Urinary bladder (tissue), 4 donors: ENCODE measurements at places on chromosomes 1 and 21. TPM values are rescaled to one million over a fixed set of nuclear protein-coding genes. Genes with fewer than 3 reads are reported as not detected.

The TRIM46 gene
- total RNA-seq, result 0.85 TPM

The CYP2J2 gene
- total RNA-seq, result 14.2 TPM

The SPATA21 gene
- total RNA-seq, result not detected

- no peak for DNase-seq
Observed at GRCh38 chr1:93874025-93874651, 4.9 kb downstream of the DNTTIP2 start.

GRCh38 chr1:157139052-157139715 is 989 bp upstream of the ETV3 start:
- DNase-seq, result no peak

- DNase-seq, result no peak
Observed at GRCh38 chr1:60867782-60868181, 214.6 kb upstream of the NFIA start.

DNA sequence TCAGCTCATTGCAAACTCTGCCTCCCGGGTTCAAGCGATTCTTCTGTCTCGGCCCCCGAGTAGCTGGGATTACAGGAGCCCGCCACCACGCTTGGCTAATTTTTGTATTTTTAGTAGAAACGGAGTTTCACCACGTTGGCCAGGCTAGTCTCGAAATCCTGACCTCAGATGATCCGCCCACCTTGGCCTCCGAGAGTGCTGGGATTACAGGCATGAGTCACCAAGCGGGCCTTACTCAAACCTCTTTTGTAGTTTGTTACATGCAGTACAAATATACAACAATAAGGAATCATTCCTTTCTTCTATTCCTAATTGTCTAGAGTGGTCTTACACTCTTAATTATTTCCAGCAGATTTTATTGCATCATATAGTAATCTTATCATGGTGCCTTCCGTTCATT is 16.6 kb downstream of the SPATA17 start:
- no peak for DNase-seq

DNA sequence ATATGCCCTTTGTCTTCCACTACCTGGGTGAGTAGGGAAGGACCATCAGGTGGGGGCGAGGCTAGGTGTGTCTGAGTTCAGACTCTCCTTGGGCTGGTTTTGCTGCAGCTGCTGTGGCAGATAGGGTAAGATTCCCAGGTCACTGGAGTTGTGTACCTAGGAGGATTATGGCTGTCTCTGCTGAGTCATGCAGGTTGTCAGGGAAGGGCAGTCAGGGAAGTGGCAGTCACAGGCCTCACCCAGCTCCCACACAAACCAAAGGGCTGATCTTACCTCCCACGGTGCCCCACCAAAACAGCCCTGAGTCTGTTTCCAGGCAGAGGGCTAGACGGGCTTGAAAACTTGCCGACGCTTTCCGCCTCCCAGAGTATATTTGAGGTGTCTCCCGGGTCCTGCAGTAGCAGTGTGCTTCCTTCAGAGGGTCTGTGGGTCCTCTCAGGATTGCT is 201.6 kb upstream of the PLXNA2 start:
- DNase-seq, result no peak

DNA sequence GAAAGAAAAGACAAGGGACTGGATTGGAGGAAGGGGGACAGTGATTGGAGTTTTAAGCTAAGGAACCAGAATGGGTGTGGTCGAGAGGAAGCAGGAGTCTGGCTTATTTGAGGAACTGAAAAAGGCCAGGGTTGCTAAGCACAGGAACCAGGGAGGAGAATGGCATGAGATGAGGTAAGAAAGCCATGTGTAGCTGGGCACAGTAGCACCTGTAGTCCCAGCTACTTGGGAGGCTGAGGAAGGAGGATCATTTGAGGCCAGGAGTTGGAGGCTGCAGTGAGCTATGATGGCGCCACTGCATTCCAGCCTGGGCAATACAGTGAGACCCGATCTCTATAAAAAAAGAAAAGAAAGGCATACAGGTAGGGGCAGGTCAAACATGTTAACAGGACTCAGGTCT is 8.1 kb upstream of the KHDRBS1 start:
- DNase-seq, result no peak

DNA sequence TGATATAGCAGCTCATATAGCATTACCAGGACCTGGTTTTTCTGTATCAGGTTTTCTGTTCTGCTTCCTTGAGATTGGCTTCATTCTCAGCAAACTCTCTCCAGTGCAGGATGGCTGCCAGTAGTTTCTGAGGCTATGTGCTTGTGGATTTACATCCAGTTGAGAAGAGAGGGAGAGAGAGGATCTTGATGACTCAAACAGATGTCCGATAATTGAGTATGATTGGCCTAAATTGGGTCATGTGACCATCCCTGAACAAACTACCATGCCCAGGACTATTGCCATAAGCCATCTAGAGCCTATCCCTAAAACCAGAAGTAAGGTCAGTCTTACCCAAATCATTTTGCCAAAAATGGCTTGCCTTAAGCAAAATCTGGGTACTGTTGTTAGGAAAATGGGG is 18.1 kb upstream of the PSMA5 start:
- DNase-seq, result no peak

DNA sequence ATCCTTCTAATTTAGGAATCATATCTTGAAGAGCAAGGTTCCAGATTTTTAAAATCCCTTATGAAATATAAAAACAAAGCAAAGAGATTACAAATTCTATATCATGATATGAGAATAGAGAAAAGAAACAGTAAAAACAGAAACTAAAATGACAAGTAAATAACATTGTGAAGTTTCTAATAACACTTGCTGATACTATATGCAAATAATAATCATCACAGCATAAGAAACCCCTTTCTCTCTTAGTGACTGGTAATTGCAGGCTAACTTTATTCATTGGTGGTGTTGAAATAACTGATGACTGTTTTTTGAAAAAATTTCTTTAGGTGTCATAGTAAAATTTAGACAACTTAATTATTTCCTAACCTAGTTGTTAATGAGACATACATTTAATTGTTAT is 281.6 kb downstream of the PLA2G4A start:
- no peak for DNase-seq

GRCh38 chr1:98221923-98222322 is 301.1 kb upstream of the DPYD start:
- DNase-seq, result no peak

DNA sequence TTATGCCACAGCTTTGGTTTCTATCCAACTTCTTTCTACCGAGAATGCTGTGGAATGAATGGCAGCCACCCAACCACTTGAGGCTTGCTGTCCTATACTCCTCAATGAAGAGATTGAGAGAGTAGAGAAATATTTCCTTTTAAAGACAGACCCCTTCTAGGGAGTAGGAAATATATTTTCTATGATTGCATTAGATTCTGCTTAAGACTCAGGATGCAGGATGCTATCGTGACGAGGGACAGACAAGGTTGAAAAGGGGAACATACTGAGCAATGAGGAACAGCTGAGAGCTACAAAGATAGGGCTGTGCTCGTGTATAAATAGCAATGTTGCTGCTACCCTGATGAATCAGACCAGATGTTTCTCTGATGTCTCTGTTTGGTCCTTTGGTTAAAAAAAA is 7.1 kb upstream of the RASAL2 start:
- no peak for DNase-seq

- DNase-seq, result no peak
Observed at GRCh38 chr1:100834777-100835660, 59.6 kb downstream of the EXTL2 start.

DNA sequence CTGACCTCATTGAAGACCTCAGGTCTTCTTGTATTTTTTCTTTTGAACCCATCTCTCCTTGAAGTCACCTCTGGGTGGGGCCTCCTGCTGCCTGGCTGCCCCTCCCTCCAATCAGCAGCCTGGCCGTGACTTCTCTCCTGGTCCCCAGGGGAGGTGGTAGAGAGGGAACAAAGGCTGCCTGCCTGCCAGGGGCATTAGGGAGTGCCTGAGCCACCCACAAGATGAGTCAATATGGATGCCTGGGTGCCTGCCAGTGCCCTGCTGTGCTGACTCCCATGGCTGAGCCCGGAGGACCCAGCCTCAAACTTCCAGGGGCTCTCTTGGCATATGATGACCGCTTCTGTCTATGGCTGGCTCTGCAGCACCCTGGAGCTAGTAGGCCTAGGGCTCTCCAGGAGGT is 5.3 kb upstream of the CDCP2 start:
- DNase-seq, result no peak

DNA sequence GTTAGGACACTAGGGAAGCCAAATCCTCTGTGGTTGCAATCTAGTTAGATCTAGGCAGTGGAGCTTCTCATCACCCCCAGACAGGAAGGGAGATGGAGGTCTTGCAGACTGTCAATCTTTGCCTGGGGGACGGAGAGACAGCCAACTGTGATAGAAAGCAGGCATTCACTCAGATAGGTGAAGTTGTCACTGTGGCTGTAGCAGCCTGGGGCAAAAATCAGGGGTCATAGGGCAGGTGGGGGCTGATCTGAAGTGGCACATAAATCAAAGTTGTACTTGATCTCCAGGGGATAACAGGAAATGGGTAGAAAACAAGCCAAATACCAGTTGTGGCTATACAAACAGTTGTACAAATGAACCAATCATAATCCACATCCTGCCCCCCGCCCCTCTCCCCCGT is 620.9 kb upstream of the USP24 start:
- no peak for DNase-seq
